ENCODE measurements at places on chromosomes 7 and 10.

GRCh38 chr7:12244129-12244528, 33.0 kb downstream of the TMEM106B start:
- peak; percentile 74 for DNase-seq

DNA sequence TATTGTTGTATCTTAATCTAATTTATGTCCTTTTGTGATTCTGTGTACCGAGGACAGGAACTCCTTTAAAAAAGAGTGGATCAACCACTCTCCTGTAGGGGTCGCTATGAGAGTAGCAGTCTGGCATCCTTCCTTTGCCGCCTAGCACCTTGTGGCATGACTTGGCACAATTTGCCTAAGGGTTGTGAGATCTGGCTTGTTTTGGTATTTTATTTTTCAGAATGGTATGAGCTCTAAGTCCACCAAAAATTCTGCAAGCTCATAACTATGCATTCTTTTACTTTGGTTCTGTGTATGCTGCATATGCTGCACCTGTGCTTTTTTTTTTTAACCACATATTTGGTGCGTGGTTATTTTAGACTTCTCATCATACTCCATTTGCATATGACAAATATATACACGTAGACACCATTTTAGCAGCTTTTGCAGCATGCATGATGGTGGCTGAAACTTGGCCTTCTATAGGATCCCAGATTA, 112.8 kb downstream of the CDK14 start:
- peak; percentile 59 for DNase-seq

- peak; percentile 46 for DNase-seq
Measured at GRCh38 chr10:131574707-131575430, 263.3 kb upstream of the TCERG1L start.

DNA sequence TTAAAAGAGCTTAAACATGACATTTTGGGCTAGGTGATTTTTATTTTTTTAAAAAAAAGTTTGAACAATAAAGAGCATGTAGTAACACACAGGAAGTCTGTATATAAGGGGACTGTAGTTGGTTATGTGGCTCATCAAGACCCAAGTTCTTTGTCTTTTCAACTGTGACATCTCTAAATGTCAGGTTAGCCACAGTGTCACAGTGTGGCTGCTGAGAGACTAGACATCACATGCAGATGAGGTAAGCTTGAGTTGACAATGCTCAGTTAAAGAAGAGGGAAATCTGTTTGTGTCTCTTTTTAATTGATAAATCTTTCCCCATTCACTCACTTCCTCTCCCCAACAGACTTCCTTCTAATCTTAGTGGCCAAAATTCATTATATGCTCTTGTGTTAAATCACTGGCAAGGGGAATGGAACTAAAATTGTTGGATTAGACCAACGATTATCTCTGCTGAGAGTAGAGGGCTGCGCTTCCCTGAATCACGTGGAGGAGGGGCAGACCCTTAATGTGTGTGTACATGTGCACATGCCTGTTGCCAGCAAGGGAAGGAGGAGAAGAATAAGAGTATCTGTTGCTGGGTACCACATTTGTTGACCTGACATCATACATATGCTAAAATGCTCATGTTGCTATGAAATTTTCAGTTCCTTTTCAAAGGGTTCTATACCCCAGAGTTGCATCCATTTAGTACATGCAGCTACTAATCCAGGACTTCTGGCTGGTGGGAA, 78.3 kb downstream of the MMRN2 start:
- no peak for DNase-seq

- DNase-seq = no peak
Measured at GRCh38 chr7:844043-844442, 11.8 kb downstream of the SUN1 start.

DNA sequence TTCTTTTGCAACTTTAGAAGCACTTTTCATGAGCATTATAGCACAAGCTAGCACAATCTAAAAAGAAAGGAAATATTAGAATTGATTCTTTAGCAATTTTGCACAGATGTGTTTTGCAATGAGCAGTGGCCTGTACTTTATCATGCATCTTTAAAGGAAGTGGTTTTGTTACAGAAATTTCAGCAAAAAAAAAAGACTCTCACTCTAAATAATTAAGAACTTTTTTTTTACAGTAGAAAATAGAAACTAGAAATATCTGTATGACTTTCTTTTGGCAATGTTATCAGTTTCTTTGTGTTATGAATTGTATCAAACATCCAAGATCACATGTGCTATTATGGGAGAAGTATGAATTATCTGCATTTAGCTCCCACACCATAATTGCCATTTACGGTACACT, 195.7 kb upstream of the KLF6 start:
- DNase-seq = no peak

- peak; percentile 67 for DNase-seq
Measured at GRCh38 chr10:10796774-10797415, 220.8 kb upstream of the CELF2 start.

DNA sequence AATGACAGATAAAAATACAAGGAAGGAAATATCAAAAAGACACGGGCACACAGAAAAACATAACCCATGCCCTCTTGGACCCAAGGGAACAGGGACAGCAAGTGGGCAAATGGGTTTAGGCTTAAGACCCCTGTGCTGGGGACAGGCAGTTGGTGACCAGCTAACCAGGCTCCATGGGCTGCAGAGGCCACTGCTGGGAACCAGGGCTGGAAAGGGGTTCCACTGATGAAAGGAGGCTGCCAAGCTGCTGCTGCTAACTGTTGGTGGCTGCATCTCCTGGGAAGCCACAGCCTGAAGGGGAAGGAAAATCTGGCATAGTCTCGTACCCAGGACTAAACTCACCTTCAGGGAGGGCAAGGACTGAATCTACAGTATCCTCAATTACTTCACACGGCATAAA, 579.2 kb upstream of the MGMT start:
- no peak for DNase-seq

DNA sequence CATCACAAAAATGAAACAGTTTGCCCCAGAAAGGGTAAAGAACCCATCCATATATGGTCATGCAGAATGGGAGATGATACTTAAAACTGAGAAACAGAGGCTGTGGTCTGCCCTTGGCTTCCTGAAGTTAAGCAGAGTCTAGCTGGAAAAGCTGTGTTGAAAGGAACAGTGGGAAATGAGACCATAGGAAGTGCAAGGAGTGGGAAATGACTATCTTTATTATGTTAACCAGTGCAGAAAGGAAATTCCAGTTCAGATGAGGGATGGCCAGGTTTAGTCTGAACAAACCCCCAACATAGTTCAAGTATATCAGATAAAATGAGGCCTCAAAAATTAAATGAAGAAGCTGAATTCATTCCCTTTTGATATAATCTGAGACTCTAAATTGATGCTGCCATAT, 112.2 kb upstream of the TARP start:
- DNase-seq = no peak

DNA sequence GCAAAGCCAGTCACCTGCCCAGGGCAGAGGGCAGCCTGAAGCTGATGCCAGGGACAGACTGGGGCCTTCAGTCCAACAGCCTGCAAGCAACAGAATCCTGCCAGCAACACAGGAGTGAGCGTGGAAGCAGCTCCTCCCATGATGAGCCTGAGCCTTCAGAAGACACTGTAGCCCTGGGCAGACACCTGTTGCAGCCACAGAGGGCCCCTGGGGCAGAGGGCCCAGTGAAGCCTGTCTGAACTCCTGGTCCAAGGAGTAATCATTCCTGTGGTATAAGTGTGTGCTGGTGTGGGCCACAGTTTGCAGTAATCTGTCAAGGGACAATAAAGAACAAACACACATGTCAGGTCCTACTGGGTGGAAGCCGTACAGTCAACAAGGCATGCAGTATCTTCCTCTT, 2.9 kb upstream of the PFKP start:
- no peak for DNase-seq

GRCh38 chr7:13920053-13920697, 69.3 kb downstream of the ETV1 start:
- DNase-seq = peak; percentile 98

DNA sequence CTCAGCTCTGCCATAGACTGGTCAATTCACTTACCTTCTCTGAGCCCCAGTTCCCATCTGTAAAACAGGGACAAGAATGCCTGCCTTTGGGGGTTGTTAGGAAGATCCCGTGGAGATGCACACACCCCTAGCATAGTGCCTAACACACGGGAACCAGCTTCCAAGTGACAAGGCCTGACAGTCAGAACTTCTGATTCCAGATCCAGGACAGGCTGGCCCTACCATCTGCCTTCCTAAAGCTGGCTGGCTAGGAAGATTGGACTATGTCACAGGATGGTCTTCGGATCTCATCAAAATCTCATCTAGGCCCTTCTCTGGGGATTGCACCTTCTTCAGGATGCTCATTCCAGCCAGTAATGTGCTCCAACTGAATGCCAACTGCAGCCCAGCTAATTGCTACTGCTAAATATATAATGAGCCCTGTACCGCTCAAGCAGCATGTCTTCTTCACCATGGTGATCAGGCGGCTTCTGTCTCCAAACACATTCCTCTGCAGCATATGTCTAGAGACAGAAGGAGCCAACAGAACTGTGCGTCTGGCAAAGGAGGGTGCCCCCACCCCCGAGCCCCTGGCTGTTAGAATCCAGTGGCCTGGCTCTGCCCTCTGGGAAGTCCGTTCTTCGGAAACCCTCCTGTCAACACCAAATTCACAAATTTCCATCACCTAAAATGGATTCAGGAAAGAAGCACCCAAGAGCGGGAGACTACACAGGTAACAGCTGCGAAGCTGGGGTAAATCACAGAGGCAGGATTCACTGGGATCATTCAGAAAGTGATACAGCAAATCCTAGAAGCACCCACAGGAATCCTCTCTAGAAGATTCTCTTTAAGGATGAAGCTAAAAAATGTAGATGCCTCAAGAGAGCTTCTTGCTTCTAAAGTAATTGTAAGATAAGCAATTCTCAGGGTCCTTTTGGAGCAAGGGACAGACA, 142.1 kb upstream of the EEPD1 start:
- no peak for DNase-seq

- DNase-seq = no peak
Measured at GRCh38 chr7:98178321-98178720, 32.9 kb upstream of the BHLHA15 start.

GRCh38 chr7:157703534-157704195, 366.9 kb downstream of the DNAJB6 start:
- peak; percentile 29 for DNase-seq

DNA sequence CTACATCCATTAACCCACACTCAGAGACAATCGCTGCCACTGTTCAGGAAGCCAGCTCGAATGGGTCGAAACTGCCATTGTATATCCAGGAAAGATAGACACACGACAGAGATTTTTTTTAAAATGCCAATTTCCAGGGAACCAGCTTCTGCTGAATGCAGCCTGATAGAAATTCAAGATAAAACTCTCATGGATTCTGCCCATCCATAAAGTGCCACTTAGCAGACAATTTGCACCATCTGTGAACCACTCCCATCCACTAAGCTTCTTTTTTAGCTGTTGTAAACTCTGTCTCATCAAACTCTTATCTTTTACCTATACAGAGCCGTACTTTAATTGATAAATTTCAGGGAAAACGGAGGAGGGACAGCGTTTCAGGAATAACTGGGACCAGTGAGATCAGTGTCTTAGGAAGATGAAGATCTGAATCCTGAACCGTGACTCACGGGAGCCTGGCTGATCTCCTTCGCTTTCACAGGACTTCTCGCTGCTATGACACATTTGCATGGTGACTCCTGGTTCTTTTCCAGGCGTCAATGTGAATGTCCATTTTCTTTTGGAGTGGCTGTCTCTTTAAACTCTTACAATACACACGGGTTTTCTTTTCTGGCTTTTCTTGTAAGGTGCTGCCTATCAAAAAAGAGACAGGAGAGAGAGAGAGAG, 103.4 kb downstream of the FAM204A start:
- DNase-seq = peak; percentile 72

DNA sequence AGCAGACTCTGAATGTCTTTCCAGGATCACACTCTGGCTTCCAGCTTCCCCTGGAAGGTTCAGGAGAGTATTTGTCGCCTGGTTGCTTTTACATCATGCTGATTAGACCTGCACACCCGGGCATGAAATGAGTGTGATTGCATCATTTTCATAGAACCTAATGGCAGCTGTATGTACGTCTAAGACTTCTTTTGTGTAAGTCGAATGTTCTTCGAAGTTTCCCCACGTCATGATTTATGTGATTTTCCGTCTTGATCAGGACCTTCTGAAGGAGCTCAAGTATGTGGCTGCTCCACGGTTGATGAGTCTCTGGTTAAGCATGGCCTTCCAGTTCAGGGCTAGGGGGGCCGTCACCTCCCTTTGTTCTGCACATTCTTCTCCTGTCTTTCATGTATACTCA, 4.5 kb downstream of the EIF4H start:
- DNase-seq = no peak

GRCh38 chr10:102679596-102679995, 34.6 kb downstream of the ARL3 start:
- DNase-seq = no peak

DNA sequence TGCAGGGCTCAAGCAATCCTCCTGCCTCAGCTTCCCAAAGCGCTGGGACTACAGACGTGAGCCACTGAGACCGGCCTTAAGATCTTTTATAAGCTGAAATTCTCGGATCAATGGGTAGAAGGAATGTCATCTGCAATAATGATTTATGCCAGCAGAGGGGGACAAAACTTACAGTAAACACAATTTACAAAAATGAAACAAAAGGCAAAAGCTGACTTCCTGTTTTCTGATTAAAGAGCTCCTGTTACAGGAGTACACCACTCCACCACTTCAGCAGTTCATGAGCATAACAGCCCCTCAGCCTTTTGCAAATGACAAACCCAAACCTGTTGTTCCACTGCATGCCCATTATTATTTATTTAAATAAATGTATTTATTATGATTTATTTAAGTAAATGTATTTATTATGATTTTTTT, 88.5 kb upstream of the ATP6V0A4 start:
- no peak for DNase-seq

DNA sequence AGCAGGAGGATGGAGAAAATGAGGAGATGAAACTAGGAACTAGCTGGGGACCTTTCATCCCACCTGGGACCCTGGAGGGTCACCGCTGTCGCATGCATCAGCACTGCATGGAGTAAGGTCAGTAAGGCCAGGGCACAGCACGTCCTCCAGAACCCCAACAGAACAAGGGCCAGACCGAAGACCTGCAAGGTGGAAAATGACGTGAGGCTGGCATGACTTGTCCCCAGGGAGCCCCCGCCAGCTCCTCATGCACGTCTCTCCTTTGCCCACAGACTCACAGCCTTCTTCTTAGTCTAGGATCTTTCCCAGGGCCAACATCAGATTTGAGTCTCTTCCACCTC, 4.7 kb downstream of the ZNF488 start:
- DNase-seq = no peak

DNA sequence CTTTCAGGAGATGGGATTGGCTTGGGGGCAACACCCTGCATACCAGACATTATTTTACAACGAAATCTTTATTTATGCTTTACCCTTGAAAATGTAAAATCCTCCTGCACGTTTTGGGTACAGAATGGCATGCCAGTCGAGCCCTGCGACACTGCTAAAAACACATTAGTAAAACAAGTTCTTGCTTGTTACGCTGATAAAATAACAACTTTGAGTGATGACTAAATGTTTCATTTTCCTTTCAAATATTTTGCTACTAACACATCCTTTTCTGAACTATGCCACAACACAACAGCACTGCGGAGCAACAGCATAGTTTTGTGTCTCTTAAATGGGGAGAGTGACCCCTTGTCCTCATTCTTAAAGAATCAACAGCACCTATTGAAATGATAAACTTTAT, 76.0 kb upstream of the SEMA3D start:
- DNase-seq = no peak

GRCh38 chr10:124153023-124153826, 59.8 kb upstream of the CHST15 start:
- DNase-seq = peak; percentile 96

GRCh38 chr7:146479040-146479439, 362.4 kb downstream of the CNTNAP2 start:
- DNase-seq = no peak

Data from islet precursor cell (in vitro differentiated cells).